ENCODE measurements at places on chromosomes 7 and 10.

DNA sequence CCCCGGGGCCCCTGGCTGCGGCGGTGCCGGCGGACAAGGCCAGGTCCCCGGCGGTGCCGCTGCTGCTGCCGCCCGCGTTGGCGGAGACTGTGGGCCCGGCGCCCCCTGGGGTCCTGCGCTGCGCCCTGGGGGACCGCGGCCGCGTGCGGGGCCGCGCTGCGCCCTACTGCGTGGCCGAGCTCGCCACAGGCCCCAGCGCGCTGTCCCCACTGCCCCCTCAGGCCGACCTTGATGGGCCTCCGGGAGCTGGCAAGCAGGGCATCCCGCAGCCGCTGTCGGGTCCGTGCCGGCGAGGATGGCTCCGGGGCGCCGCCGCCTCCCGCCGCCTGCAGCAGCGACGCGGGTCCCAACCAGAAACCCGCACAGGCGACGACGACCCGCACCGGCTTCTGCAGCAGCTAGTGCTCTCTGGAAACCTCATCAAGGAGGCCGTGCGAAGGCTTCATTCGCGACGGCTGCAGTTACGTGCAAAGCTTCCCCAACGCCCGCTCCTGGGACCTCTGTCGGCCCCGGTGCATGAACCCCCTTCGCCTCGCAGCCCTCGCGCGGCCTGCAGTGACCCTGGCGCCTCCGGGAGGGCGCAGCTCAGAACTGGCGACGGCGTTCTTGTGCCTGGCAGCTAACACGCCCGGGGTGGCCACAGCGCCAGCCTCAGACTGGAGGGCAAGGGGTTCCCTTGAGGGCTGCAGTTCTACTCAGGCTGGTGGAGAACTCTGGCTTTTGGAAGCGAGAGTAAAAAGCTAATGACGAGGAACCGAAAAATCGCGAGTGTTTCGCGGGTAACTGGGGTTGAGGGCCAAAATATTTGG, 804 bp downstream of the FRAT1 start:
- DNase-seq, result peak; percentile 78

- no peak for DNase-seq
Measured at GRCh38 chr7:107971613-107972012, 31.3 kb downstream of the LAMB1 start.

- peak; percentile 94 for DNase-seq
Measured at GRCh38 chr7:100837099-100837836, 9.9 kb upstream of the EPHB4 start.

- DNase-seq, result no peak
Measured at GRCh38 chr7:2802101-2802500, 42.0 kb downstream of the GNA12 start.

DNA sequence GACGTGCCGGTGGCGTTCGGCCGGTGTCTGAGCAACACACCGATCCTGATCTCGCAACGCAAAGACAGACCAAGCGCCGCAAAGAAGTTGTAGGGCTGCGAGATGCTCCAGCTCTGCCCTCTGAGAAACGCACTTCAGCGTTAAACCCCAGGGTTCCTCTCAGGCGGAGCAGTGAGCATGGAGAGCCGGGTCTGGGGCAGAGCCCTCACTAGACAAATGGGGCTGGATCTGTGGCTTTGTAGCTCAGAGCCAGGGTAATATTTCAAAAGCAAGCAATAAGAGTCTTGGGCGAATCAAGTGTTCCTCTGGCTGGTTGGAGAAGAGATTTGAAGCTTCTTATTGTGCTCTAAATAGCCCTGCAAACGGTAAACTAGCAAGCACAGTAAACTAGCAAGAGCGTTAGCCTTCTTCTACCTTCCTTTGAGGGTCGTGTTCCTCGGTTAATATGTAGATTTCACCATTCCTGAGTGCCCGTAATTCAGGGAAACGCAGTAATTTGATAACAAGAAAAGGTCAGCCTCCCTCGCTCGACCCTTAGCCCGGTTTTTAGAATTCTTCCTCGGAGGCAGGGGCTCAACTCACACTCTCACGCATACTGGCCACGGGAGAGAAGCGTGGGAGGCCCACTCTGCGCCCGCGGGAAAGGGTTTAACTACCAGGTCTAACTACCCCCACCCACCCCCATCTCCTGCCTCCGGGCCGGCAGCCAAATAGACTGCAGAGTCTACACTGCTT, 6.7 kb downstream of the SKAP2 start:
- DNase-seq, result peak; percentile 44

- peak; percentile 76 for DNase-seq
Measured at GRCh38 chr10:30447125-30447799, 13.3 kb downstream of the MAP3K8 start.

DNA sequence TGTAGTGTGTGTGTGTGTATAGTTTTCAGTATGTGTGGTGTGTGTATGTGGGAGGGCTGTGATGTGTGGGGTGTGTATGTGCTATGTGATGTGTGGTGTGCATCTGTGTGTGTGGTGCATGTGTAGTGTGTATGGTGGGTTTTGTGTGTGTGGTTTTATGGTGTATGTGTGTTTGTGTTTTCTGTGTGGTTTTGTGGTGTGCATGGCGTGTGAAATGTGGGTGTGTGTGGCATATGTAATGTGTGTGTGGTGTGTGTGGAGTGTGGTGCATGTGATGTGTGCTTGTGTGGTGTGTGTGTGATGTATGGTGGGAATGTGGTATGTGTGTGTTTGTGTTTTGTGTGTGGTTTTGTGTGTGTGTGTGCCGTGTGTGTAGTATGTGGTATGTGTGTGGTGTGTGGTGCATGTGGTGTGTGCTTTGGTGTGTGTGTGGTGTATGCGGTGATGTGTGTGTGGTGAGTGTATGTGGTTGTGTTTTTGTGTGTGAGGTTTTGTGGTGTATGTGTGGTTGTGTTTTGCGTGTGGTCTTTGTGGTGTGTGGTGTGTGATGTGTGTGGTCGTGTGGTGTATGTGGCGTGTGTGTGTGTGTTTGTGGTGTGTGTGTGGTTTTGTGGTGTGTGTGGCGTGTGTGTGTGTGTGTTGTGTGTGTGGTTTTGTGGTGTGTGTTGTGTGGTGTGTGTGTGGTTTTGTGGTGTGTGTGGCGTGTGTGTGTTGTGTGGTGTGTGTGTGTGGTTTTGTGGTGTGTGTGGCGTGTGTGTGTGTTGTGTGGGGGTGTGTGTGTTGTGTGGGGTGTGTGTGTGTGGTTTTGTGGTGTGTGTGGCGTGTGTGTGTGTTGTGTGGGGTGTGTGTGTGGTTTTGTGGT, 18.0 kb upstream of the PPP2R2D start:
- no peak for DNase-seq

DNA sequence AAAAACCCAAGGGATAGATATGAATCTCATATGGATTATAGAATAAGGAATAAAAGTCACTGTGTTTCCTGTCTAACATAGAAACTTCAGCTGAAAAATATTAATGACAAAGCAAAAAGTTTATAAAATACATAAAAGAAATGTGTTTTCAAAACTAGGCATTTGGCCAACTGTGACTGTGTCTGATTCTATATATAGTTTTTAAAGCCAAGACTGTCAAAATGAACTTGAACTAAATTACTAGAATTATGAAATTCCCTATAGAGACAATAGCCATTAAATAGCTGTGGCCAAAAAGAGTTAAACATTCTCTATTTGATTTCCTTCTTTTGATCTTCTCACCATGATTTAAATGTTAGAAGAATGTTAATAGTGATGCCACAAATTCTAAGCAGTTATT, 311.2 kb upstream of the SEMA3D start:
- DNase-seq, result no peak

- DNase-seq, result no peak
Measured at GRCh38 chr10:45421221-45422097, 47.4 kb downstream of the ALOX5 start.
